ENCODE measurements at places on chromosomes 6 and 20.

GRCh38 chr20:33431797-33432381 lies 11.7 kb downstream of the SNTA1 start:
- DNase-seq, result no peak

DNA sequence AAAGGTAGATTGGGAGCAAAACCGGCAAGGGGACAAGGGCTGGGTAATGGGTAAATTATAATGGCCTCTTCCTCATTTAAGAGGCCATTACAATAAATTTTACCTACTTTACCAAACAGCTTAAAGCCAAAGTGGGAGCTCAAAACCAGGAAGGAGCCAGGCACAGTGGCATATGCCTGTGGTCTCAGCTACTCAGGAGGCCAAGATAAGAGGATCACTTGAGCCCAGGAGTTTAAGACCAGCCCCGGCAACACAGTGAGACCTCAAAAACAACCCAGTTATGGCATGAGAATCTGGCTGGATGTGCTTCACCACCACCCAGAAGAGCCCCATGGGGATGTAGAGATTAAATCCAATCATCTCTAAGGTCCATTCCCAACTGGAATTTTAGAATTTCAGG lies 52.9 kb upstream of the TAF8 start:
- DNase-seq, result no peak

DNA sequence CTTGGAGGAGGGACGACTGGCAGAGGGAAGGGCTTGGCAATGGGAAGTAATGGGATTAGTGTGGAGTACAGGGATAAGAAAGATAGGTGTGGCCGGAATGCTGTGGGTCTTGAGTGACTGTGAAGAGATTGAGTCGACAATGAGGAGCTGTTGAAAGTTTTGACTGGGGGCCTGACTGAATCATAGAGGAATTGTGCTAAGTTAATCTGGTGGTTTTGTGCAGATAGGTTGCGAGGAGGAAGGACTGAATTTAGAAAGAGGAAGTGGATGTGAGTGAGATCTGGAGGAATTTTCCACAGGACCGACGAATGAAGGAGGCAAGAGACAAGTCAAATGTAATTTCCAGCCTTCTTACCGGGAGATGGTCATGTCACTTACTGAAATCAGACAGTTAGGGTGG lies 143.9 kb upstream of the RALGAPA2 start:
- no peak for DNase-seq

- no peak for DNase-seq
Measured at GRCh38 chr6:46044881-46045617, 29.4 kb upstream of the CLIC5 start.
